ENCODE measurements at places on chromosomes 5 and 9. TPM values are rescaled to one million over a fixed set of nuclear protein-coding genes. Genes with fewer than 3 reads are reported as not detected.

The FAM169A gene
- total RNA-seq, result 50.5 TPM

The SIT1 gene
- 0.22 TPM for total RNA-seq

The EPB41L4A gene
- total RNA-seq, result 7.9 TPM

DNA sequence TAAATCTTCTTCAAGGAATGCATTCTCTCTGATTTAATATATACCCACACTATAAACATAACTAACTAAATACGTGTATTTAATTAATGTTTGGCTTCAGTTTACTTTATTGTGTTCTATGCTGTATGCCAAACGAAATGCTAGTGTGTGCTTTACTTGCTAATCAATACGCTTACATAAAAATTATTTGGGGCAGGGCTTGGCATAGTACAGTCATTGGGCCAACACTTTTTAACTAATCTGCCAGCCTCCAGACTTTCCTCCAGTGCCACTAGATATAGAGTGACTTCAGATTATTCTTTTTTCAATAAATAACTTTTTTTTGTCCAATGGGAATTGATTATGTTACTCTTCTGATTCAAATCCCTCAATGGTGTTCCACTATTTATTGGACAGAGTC lies 8.7 kb upstream of the CARNMT1 start:
- DNase-seq, result no peak

- no peak for DNase-seq
Measured at GRCh38 chr9:131090025-131090787, 6.1 kb upstream of the AIF1L start.

DNA sequence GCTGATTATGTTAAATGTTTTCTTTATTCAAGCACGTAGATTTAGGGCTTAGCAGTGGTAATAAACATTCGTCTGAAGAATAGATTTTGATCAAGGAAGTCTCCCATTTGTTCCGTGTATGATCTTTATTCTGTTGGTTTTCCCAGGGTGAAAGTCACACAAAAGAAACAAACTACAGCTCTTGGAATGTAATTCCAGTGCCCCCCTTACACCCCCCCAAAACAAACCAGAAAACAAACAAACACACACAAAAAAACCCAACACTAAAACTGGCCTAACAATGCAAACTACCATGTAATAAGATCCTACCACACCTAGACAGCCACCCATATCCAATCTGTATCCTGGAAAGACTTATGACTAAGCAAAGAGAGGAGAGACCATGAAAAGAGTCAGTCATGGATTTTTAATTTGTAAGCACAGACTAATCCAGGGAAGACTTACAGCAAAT lies 196.2 kb upstream of the ELL2 start:
- no peak for DNase-seq

GRCh38 chr9:33860200-33860871 lies 43.4 kb downstream of the UBE2R2 start:
- no peak for DNase-seq

GRCh38 chr5:541539-542318 lies 17.5 kb upstream of the SLC9A3 start:
- DNase-seq, result peak; percentile 85

DNA sequence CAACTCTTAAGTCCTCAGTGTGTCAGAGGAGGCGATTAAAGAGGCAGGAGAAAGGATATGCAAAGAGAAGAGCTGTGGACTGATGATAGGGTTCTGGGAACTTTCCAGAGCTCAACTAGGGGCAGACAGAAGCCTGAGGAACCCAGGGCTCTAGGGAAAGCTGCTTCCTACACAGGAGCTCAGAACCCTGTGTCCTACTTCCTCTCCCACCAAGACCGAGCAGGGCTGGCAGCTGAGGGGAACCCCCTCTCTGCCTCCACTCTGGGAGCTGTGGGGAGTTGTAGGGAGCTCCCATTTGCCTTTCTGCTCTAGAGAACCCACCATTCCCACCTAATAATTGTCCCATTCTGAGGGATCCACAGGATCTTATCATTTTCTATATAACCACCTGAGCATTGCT lies 674.3 kb downstream of the ACTL7B start:
- no peak for DNase-seq

DNA sequence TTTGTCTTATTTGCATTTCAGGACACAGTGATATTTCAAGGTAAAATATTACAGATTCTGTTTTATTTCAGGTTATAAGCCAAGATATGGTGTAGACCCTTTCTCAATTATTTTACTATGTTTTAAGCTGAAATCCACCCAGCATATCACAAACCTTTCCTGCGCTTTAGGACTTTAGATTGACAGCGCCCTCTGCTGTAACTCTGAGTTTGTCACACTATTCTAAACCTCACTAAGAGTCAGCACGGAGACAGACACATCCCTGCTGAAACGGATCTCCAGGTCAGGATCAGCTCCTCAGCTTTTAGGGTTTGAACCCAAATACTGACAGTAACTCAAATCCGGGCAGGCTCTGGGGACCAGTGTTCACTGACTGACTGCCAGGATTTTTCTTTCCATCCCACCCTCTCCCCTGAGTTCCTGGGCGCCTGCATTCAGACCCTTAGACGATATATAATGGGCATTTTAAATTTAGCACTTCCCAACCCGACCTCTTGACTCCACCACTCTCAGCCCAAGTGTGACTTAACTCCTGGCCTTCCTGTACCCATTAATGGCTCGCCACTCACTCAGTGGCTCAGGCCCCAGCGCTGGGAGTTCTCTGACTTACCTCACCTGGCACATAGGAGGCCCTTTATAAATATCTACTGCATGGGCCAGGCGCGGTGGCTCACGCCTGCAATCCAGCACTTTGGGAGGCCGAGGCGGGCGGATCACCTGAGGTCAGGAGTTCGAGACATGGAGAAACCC lies 33.5 kb downstream of the TLX3 start:
- DNase-seq, result peak; percentile 82

DNA sequence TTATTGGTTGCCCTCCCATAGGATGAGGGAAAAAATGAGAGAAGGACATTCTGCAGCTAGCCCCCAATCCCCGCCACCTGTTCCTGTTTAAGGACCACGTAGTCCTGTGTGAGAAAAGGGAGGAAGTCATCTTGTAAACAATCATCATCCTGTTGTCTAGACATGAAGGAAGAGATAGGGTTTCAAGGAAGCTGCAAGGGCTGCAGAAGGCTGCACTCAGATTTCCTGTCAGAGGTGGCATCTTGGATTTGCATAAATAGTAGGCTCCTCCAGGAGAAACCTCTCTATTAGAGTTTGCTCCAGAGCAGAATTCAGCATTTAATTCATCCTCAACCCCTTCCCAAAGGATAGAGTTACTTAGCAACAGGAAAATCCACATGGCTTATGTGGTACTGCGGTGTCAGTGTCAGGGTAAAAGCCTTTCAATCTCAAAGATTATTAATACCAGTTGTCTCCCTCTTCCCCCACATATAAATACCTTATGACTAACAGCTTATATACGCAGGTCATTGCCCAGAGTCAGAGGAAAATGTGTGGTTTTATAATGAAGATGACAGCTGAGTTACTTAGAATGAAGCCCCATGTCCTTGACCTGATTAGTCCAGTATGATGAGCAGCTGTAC lies 4.6 kb upstream of the DNAJC18 start:
- no peak for DNase-seq
